ENCODE measurements at places on chromosomes 7 and 10.

GRCh38 chr10:86449926-86450558 lies 71.5 kb downstream of the WAPL start:
- DNase-seq = no peak

DNA sequence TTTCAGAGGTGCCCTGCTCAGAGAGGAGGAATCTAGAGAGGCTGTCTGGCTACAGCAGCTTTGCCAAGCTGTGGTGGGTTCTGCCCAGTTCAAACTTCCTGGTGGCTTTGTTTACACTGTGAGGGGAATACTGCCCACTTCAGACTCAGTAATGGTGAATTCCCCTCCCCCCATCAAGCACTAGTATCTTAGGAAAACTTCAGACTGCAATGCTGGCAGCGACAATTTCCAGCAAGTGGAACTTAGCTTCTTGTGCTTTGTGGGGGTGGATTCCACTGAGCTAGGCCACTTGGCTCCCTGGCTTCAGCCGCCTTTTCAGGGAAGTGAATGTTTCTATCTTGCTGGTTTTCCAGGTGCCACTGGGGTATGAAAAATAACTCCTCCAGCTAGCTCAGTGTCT lies 42.8 kb downstream of the CYP2C8 start:
- DNase-seq = no peak

GRCh38 chr7:56081626-56082340 lies 11.0 kb downstream of the PHKG1 start:
- no peak for DNase-seq

GRCh38 chr10:3852147-3852904 lies 67.3 kb upstream of the KLF6 start:
- DNase-seq = no peak

- DNase-seq = no peak
Measured at GRCh38 chr10:69009360-69009759, 20.8 kb downstream of the KIFBP start.

DNA sequence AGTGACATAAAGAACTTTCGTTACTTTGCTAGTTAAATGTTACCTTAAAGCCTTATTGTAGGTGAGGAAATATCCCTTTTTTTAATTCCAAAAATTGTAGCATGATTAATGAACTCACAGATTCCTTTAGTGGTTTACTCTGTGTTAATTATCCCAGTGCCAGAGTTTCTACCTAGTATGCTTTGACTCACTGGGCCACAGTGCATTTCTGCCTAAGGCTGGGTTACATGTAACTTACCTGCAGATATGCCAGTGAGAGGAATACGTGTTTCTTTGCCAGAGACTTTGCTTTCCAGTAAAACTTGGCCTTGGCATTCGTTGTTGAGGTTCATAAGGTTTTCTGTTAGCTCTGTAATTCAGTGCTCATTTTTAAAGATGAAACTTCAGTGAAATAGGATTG lies 380.8 kb upstream of the LRGUK start:
- DNase-seq = no peak

DNA sequence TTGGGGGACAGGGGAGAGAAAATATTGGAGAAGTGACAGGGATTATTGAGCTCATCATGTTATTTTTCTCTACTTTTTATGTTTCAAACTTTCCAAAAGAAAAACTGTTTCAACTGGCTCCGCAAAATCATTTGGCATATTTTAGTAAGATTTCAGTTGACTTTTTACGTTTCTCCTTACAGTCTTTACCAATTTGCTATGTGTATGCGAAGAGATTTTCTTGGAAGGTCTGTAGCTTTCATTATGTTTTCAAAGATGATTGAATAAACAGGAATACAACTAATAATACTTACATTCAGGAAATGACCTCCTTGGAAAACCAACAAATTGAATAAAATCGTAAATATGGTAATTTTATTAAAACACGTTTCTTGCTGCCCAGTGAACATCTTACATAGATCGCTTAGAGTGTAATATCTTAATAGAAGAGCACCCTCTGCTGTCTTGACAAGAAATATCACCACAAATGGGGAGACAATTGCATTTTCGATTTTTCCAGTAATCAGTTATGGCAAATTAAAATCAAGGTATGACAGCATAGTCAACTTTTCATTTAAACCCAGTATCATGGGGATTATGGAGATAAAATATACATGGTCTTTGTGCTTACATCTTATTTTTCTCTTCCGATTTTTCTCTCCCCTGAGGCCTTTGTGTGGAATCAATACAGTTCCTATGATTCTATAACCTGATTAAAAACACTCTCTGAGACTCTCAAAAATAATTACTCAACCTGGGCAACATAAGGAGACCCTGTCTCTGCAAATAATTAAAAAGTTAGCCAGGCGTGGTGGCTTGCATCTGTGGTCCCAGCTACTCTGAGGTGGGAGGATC lies 43.1 kb downstream of the MBL2 start:
- DNase-seq = peak; percentile 27

Measured in H7 (cell line).